Stimulated activated effector memory CD8-positive, alpha-beta T cell treated with anti-CD3 and anti-CD28 coated beads, Interleukin-12 subunit alpha, Interleukin-12 subunit beta, amount 100 ng/mL, for 72 hours (primary cell): ENCODE measurements at places on chromosomes 7 and 10.

DNA sequence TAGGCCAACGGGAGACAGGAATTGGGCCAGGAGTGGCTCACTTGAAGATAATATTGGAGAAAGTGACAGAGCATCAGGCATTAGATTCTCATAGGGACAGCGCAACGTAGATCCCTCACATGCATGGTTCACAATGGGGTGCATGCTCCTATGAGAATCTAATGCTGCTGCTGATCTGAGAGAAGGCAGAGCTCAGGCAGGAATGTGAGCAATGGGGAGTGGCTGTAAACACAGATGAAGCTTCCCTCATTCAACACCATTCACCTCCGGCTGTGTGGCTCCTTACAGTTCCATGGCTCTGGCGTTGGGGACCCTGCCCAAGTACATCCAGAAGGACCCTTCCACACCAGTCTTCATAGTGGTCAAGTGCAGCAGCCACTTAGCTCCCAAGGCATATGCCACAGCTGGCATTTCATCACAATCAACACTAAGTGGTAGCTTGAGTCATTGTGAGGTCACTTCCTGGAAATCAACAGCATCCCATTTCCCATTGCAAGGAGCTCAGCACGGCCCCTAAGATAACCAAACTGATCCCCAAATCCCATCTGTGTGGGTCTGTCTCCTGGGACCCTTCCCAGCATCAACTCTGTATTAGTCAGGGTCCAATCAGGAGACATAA lies 174.5 kb downstream of the TPST1 start:
- no peak for DNase-seq

DNA sequence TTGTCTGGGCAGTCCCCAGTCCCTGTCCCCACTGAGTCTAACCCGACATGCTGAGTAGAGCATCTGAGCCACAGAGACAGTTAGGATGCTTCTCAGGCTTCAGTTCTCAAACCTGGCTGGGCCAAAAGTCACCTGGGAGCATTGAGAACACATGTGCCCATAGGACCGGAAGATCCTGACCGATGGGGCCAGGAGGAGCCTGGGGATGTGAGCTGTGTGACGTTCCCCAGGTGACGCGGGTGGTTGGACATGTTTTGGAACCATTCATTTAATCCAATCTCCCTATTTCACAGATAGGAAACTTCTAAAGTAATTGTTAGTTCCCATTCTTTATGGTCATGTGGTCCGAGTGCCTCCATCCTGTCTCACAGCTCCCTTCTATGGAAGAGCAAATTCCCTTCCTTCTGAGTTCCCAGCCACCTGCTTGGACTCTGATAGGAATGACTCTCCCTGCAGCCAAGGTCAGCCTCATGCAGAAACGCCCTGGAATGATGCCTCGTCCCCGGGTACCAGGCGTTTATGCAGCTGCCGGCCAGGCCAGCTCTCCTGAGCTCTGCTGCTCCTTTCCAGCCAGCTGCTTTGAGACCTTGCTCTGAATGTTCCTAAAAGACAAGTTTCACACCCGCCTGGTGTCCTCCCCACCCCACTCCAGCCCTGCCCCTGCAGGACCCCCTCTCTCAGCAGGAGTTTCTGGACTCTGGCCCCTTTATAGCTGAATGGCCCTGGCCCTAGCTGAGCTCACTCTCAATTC lies 166.5 kb upstream of the RHEB start:
- DNase-seq: no peak

- no peak for DNase-seq
Observed at GRCh38 chr7:52270301-52270700, 765.1 kb upstream of the POM121L12 start.

GRCh38 chr10:125066764-125067450 lies 93.5 kb downstream of the CTBP2 start:
- DNase-seq: no peak

- DNase-seq: no peak
Observed at GRCh38 chr10:45557275-45557905, 115.2 kb downstream of the ZFAND4 start.

DNA sequence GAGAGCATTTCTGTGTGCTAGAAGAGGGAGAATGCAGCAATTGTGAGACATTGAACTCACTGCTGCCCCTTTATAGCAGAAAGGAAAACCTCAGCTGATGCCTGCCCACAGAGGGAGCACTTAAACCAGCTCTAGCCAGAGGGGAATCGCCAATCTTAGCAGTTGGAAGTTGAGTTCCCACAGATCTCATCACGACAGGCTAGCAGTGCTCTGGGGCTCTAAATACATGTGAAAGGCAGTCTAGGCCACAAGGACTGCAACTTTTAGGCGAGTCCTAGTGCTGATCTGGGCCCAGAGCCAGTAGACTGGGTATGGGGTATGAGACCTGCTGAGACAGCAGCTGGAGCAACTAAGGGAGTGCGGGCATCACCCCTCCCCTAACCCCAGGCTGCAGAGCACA lies 25.2 kb upstream of the PRR15 start:
- DNase-seq: no peak

GRCh38 chr10:16894821-16895220 lies 77.6 kb upstream of the RSU1 start:
- no peak for DNase-seq

- DNase-seq: no peak
Observed at GRCh38 chr10:5625992-5626777, 40.2 kb downstream of the ASB13 start.

DNA sequence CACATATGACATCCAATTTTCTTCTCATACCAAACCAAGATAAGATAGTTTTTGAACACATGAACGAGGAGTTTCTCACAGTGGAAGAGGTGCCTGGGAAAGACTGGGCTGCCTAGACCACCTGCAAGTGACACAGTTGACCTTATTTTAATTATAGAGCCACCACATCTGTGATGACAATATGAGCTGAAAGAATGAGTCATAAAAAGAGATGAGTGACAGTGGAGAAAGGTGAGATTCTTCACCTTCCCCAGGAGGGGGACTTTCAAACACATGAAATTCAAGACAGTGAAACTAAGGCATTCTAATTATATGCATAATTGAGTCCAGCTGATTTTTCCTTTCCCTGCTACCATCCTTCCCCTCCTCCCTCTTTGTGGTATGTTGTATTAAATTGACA lies 475.5 kb downstream of the NXPH1 start:
- DNase-seq: no peak

GRCh38 chr7:71354716-71355115 lies 222.8 kb downstream of the GALNT17 start:
- DNase-seq: no peak

DNA sequence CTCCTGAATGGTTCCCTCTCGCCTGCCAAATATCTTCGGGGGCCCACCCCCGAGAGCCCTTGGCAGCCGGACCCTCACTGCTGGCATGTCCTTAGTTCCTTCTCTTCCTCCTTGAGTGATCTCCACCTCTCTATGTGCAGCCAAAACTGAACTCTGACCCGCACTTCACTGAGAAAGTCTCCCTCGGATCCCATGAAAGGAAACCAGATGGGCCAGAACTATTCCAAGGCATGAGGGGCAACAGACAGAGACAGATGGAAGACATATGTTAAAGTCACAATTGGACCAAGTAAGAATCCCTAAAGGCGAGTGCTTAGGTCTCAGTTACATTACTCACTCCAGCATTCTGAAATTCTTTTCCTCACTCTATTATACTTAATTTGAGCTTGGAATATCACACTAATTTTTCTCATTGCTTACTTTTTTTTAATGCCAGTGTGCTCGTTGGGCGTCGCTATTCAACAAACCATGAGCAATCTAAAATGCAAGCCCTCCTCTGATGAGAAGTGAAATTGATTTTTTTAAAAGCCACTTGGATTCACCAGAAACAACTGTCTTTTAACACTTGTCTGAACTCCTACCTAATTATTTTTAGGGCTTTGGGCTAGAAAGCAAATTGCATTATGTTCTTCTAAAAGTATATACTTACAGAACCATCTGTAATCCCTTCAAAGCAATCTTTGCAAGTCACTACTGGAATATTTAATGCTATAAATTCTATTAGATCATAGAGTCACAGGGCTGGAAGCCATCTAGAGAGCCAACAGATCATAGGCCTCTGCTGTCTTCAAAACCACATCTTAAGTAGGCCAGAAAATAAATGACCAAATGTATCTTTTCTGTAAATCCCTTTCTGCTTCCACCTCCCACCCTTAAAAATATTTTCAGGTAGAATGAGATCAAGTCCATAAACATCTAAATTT lies 43.3 kb upstream of the EZH2 start:
- DNase-seq: no peak

GRCh38 chr10:32132357-32132946 lies 76.2 kb upstream of the KIF5B start:
- no peak for DNase-seq

DNA sequence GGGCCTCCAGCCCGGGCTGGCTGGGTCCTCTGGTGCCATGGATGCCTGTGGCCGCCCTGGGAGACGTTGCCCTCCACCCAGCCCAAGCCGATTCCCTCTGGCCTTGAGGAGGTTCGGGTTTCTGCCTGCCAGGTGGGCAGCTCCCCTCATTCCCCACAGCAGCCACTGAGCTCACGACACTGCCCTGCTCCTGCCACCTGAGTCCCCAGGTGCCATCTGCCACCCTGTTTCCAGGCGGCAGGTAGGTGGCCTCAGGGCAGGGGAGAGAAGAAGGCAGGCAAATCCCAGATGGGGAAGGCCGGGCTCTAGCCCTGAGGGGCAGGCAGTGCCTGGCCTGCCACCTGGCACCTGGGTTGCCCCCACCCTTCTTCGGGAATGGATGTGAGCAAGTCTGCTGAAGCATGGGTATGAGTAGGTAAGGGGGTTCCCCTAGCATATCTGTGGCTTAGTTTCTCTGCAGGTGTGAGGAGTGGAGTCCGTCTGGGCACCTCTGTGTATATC lies 92.2 kb upstream of the PPIF start:
- DNase-seq: no peak

- DNase-seq: no peak
Observed at GRCh38 chr10:51260376-51260775, 186.1 kb downstream of the PRKG1 start.

GRCh38 chr10:62046522-62047227 lies 145.2 kb downstream of the ARID5B start:
- no peak for DNase-seq

- no peak for DNase-seq
Observed at GRCh38 chr10:1366322-1366691, 310.1 kb downstream of the WDR37 start.

GRCh38 chr7:43700059-43700501 lies 29.2 kb downstream of the COA1 start:
- no peak for DNase-seq

DNA sequence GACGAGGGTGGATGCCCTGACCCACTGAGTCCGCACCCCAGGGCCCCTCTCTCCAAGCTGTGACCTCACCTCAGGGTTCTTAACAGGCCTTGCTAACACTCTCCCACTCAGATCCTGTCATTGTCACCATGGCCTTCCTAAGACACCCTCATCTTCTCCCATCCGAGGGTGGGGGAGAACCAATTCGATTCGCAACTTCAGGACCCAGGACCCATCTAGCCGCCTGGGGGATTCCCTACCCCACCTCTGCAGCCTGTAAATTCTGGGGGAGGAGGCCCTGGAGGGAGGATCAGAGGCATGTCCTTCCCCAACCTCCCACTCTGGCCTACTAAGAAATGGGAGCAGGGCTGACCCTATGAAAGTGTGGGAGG lies 17.4 kb downstream of the TRIM8 start:
- DNase-seq: no peak

DNA sequence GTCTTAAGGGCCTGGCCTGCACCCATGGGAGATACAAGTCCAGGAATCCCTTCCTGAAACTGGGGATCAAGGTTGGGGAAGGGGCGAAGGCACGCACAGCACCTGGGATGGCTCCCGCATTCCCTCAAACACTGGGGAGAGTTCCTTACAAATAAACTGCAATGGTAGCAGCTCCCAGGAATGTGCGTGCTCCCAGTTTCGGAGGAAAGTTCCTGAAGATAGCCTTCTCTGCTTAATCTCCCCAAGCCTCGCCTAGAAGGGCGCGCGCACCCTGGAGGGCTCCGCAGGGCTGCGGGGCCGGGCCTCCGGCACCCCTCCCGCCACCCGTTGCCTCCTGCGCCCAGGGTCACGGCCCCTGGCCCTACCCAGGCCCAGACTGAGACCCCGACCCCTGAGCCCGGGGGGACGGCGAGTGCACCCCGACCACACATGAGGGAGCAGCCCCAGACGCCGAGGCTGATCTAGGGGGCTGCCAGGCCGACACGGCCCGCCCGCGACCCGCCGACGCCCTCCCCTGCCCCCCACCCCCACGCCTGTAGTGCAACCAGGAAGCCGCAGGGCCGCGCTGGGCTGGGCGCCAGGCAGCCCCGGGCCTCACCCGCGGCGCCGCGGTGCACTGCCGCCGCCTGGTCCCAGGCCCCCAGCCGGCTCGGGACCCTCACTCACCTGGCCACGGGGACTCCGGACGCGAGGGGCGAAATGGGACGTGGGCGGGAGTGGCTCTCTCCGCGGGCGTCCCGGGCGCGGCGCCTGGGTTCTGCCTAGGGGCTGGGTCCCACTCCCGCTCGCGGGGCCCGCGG lies 460 bp downstream of the ANXA11 start:
- DNase-seq: no peak

- DNase-seq: no peak
Observed at GRCh38 chr7:148774471-148774870, 75.8 kb downstream of the CUL1 start.

DNA sequence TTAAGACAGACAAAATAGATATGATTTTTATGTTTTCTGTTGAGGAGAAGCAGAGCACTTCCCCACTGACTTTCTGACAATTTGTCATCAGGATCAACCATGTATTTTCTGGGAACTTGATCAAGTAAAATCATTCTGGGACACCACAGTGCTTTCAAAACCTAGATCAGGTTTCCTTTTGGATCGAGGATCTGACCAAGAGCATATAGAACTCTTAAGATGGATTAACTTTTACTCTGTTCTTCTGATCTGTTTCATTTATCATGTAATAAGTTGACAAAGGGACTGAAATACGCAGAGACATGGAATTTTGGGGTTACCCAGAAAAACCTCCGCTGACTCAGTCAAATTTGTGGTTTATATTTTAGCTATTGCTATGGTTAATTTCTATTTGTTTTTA lies 136.0 kb upstream of the WNT16 start:
- no peak for DNase-seq

GRCh38 chr10:43396928-43397624 lies 11.9 kb downstream of the HNRNPF start:
- peak; percentile 94 for DNase-seq

DNA sequence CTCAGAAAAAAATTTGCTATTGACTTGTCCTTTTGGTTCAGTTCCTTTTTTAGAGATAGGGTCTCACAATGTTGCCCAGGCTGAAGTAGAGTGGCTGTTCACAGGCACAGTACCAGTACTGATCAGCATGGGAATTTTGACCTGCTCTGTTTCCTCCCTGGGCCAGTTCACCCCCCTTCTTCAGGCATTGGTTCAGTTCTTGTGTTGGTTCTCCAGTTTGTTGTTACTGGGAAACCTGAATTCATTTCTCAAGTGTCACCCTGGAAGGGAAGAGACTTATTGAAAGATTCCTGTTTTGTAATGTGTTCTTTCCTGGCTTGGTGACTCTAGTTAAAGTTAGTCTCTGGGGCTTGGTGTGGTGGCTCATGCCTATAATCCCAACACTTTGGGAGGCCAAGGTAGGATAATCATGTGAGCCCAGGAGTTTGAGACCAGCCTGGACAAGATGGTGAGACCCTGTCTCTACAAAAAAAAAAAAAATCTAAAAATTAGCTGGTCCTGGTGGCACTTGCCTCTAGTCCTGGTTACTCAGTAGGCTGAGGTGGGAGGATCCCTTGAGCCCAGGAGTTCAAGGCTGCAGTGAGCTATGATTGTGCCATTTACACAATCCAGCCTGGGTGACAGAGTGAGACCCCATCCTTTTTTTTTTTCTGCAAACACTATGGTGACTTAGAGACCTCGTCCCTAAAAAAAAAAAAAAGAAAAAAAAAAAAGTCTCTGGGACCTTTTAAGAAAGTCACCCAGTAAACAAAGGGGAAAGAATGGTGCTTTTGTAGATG lies 52.7 kb downstream of the CNNM2 start:
- no peak for DNase-seq

- no peak for DNase-seq
Observed at GRCh38 chr10:3772361-3773171, 12.4 kb downstream of the KLF6 start.
